Kidney (tissue), 22 donors: ENCODE measurements at places on chromosomes 16 and 17. TPM values are rescaled to one million over a fixed set of nuclear protein-coding genes. Genes with fewer than 3 reads are reported as not detected.
A peak's percentile ranks its signal among the peaks of the same experiment; 100 is the strongest.

DNA sequence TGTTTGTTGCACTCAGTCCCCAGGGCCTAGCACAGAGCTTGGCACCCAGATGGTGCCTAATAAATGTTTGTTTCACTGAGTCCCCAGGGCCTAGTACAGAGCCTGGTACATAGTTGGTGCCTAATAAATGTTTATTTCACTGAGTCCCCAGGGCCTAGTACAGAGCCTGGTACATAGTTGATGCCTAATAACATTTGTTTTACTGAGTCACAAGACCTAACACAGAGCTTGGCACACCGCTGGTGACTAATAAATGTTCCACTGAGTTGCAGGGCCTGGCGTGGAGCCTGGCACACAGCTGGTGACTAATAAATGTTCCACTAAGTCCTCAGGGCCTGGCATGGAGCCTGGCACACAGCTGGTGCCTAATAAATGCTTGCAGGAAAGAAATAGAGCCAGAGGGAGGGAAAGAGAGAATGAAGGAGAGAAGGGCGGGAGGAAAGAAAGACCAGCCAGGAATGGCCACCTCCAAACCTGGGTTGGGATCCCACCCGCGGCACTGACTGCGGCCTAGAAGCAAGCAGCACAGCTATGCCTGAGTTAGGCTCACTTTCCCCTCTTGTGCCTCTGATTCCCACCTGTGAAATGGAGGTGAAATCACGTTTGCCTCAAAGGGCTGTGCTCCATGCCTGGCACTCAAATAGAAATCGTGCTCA, 7.5 kb downstream of the SLC5A11 start:
- no peaks in the 10 kb centered on the region for H3K4me1 ChIP-seq
- no peak overlapping the region for H3K27ac ChIP-seq
- H3K36me3 ChIP-seq: no peaks in the 10 kb centered on the region
- no peak overlapping the region for H3K4me3 ChIP-seq
- no peak for DNase-seq

- DNase-seq: peak; percentile 39
- no peaks in the 10 kb centered on the region for H3K27me3 ChIP-seq
- H3K4me3 ChIP-seq: no peak overlapping the region
- H3K27ac ChIP-seq: no peak overlapping the region
- H3K4me1 ChIP-seq: no peaks in the 10 kb centered on the region
Observed at GRCh38 chr16:23802776-23803175, 33.0 kb upstream of the PRKCB start.

GRCh38 chr16:89159066-89159849, 12.3 kb upstream of the CDH15 start:
- H3K36me3 ChIP-seq: no peaks in the 10 kb centered on the region
- H3K27me3 ChIP-seq: no peaks in the 10 kb centered on the region
- H3K27ac ChIP-seq: no peak overlapping the region
- H3K4me3 ChIP-seq: no peak overlapping the region

GRCh38 chr17:40112718-40113109, 9.1 kb upstream of the MSL1 start:
- no peaks in the 10 kb centered on the region for H3K36me3 ChIP-seq
- no peak overlapping the region for H3K4me3 ChIP-seq
- DNase-seq: peak; percentile 13
- peak overlapping the region; percentile 95 for H3K27ac ChIP-seq
- no peaks in the 10 kb centered on the region for H3K27me3 ChIP-seq

- no peak overlapping the region for H3K4me3 ChIP-seq
- no peaks in the 10 kb centered on the region for H3K27me3 ChIP-seq
- no peak for DNase-seq
- no peak overlapping the region for H3K27ac ChIP-seq
- peaks cover 7% of the 10 kb centered on the region for H3K36me3 ChIP-seq
Observed at GRCh38 chr16:69267633-69268032, 43.5 kb upstream of the VPS4A start.

Gene NPIPB13
- 20.5 TPM for total RNA-seq

- DNase-seq: no peak
- no peak overlapping the region for H3K4me3 ChIP-seq
- H3K27me3 ChIP-seq: no peaks in the 10 kb centered on the region
- no peak overlapping the region for H3K27ac ChIP-seq
Observed at GRCh38 chr17:37392024-37392590, 14.5 kb downstream of the ACACA start.

GRCh38 chr17:75494326-75494877, 20.9 kb downstream of the CASKIN2 start:
- no peaks in the 10 kb centered on the region for H3K27me3 ChIP-seq
- H3K36me3 ChIP-seq: no peaks in the 10 kb centered on the region
- H3K4me1 ChIP-seq: peaks cover 22% of the 10 kb centered on the region
- no peak for DNase-seq
- no peak overlapping the region for H3K27ac ChIP-seq
- H3K4me3 ChIP-seq: no peak overlapping the region

Gene GCSH
- 37.9 TPM for total RNA-seq

DNA sequence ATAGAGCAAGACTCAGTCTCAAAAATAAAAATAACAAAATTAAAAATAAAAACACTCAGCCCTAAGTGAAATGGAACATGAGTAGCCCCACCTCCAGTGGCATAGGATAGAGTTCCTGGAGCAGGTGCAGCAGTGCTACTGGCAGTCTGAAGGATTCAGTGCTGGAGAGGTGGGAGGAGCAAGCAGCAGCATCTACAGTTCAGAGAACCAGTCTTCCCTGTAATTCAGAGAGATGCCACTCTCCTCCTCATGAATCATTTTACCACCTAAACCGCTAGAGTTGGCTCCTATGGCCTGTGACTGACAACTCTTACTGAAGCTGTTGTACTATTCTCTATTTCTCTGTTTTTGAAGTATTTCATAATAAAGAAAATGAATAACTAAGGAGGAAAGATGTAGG, 56.0 kb upstream of the SMURF2 start:
- DNase-seq: no peak
- peaks cover 6% of the 10 kb centered on the region for H3K4me1 ChIP-seq
- H3K36me3 ChIP-seq: no peaks in the 10 kb centered on the region
- no peak overlapping the region for H3K27ac ChIP-seq
- H3K27me3 ChIP-seq: no peaks in the 10 kb centered on the region
- no peak overlapping the region for H3K4me3 ChIP-seq
